ENCODE measurements at places on chromosomes 3 and 15.

DNA sequence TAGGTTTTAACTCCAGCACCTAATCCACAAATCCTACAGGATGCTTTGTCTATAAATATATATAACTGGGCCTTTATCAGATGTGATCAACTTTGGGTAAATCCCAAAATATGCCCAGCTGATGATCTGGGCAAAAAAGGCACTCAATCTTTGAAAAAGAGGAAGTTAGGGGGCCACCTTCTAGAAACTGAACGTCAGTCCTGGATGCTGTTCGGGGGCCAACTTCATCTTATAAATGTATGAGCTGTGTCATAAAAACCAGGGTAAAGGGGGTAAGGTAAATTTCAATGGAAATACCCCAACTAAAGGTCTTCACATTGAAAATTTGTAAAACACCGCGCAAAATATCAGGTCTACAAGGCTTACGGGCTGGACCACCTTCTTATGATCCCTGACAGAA is 264.4 kb upstream of the UBE2E2 start:
- no peak for DNase-seq

GRCh38 chr3:168072323-168072650 is 23.4 kb downstream of the GOLIM4 start:
- DNase-seq: no peak

- no peak for DNase-seq
Observed at GRCh38 chr3:45878124-45878523, 8.2 kb upstream of the CCR9 start.

DNA sequence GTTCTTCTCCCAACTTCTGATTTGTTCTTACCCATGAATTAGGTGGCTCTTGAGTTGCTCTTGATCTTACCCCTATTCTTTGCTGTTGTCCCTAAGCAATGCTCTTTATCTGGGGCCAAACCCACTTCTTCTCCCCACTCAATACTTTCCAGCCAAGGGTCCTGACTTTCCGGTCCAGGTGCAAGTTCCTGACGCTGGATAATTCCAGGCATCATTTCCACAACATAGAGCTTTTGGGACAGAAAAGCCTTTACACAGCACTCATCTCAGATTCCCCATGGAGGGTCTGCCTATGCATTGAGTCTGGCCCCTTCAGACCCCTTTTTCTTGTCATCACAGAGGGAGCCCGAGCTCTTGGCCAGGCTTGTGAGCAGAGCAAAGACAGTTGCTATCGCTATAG is 85.4 kb upstream of the BOC start:
- DNase-seq: no peak

DNA sequence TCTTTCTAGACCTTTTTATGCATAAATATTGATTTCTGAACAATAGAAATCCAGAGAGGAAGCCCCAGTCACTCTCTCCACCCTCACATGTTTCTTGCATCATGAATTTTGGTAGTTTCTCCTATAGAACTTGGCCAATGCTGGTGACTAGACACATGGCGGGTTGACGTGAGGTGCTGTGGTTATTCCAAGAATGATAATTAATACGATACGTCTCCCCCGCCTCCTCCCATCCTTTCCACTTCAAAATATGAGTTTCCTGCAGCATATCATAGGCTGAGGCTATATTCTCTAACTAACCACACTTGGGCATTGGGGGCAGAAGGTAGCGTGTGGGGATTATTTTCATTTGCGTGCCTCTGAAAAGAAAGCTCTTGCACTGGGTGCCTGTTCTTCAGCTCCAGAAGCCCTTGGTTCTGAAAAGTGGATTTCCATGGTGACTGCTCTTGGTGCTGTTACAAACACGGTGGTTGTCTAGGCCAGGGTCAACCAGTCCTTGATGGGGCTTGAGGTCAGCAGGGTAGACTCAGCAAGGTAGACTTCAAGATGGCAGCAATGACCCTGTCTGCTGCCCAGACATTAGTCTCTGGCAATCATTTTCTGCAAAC is 5.3 kb downstream of the TNFSF10 start:
- no peak for DNase-seq

GRCh38 chr3:141057946-141058800 is 7.0 kb downstream of the SPSB4 start:
- DNase-seq: no peak

DNA sequence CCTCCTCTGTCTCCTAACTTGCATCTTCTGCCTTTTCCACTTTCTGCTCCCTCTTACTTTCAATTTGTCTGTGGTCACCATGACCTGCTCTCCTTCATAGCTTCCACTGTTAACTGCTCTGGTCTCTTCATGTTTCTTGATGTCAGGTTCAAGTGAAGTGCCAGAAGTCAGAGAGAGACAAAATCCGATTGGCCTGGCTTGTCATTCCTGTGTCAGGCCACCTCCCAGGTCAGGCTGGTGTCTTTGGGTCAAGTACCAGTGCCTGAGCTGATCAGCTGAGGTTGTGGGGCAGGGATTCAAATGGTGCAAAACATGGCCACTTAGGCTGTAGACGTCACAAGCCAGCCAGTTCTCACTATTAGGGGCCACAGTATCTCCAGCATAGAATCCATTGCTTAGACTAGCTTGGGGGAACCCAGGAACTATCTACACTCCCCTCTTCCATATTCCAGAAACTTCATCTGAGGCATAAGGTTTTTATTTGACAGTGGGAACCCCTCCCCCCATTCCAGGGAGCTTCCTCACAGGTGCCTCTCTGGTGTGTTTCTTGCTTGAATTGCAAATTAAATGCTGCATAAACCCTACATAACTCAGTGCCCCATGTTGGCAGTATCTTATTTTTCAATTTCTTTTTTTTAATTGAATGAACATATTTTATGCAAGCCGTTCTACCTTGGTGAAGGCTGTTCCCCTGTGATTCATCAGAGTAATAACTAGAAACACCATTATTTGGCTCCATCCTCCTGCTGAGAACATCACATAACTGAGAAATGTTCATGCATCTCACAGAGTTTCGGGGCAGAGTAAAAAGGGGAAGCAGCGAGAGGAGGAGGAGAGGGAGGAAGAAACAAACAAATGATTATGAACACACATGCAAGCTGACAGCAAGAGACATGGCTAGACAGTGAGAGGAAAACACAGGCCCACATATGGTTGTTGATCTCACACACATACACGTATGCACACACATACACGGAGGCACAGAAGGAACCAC is 175.8 kb downstream of the TLE3 start:
- DNase-seq: no peak

- DNase-seq: no peak
Observed at GRCh38 chr3:10299679-10300078, 6.9 kb upstream of the GHRL start.

DNA sequence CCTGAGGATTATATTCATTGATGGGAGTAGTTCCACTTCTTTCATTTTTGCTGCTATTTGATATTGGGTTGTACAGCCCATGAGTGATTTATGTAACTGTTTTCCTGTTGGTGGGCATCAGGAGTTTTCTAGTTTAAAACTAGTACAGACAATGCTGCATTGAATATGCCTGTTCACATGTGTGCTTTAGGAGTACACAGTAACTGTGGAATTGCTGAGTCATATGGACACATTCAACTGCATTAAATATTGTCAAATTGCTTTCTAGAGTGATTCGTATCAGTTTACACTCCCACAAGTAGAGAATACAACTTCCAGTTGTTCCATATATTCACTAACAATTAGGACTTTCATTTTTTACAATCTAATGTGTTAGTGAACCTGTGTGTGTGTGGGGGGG is 59.8 kb upstream of the THSD4 start:
- DNase-seq: no peak

GRCh38 chr3:58519668-58520402 is 17.2 kb downstream of the ACOX2 start:
- DNase-seq: no peak

DNA sequence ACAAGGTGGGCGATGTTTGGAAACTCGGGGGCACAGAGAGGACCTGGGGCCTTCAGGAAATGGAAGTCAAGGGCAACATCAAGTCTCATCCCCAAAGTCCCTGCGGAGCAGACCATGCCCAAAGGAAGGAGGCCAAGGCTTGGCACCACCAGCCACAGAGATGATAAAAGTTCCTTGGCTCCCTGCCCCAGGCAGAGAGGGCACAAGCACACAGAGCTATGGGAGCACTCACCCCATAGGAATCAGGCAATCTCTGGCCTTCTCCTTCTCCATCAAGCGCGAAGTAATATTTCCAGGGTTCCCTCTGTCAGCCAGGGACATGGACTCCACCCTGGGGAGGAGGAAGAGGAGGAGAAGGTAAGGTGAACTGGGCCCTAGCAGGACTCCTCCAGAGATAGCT is 7.9 kb downstream of the ACAA1 start:
- DNase-seq: no peak

- no peak for DNase-seq
Observed at GRCh38 chr15:43135351-43135750, 2.0 kb downstream of the TMEM62 start.

- DNase-seq: no peak
Observed at GRCh38 chr3:82558081-82558480, 796.6 kb upstream of the GBE1 start.

GRCh38 chr3:93923006-93923405 is 50.7 kb downstream of the PROS1 start:
- DNase-seq: no peak

DNA sequence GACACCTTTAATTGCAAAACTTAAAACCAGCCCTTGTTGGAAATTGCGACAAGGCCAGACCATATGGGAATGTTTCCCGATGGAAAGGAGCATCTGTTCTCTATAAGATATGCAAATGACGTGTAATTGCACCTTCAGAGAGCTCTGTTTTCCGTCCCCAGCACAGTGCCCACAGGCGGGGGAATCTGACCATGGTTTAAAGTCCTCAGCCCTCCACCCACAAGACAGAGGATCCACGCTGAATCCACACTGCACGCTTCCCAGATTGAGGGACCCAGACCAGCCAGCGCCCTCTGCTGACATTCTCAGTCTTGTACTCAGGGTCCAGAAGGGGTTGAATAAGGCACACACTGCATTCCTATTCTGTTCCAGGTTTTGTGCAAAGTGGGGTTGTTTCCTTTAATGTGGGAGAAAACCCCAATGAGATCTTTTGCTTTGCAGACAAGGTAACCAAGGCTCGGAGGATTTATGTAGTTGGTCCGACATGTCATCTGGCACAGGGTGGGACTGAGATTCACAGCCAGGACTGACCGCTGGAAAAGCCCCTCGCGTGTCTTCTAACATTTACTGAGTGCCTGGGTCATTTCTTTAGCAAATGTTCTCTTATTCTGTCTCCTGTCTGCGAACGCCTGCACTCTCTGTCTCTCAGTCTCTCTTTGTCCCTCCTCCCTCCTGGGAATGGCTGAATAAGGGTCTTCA is 36.8 kb upstream of the KLHL25 start:
- peak; percentile 46 for DNase-seq

DNA sequence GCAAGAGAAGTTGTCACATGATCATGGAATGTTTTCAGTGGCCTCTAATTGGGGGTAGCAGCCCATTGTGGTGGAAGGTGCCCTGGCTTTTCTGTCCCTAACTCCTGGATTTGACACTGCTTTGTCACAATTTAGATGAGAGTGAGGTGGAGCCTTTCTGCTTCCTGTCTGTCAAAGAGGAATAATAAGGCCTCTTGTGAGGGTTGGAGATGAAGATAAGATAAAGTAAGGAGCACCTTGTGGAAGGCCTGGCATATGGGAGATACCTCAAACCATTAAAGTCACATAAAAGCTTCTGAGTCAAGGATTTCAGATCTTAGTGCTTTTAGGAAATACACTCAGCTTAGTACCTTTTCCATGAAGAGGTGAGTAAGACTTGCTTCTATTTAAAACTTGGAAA is 172.6 kb upstream of the FAM3D start:
- no peak for DNase-seq

DNA sequence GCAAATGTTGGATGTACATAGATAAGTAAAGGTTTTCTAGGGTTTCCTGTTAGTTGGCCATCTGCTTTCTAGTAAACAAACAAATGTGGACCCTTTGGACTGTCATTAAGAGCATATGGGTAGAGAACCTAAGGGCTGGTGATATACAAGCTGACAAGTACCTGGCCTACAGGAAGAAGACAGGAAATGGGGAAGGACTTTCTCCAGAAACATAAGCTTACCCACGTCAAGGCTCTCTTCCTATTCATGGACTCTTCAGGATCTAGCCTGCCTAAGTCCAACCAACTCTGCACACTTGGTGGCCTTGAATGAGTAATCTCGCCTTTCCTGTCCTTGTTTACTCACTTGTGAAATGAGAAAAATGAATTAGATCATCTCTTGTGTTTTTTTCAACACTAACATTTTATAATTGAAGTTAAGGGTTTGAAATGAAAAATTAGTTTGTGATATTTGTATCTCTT is 22.2 kb upstream of the GOLIM4 start:
- no peak for DNase-seq

DNA sequence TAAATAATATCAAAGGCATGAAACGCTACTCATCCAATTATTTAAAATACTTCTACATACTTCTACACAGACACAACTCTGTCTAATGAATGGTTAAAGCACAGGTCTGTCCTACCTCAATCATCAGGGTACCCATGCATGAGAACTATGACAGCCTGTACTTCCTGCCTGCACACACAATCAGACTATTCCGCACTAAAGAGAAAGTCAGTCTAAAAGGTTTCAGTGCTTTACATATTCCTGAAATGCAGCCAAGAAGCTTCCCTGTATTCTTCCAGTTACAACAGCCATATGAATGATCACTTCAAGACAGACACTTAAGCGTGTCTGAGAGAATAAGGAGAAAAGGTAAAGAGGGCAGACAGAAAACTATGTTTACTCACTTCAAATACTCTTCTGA is 58.8 kb downstream of the TUBGCP4 start:
- no peak for DNase-seq

GRCh38 chr15:77985931-77986480 is 91.5 kb downstream of the TBC1D2B start:
- DNase-seq: no peak

DNA sequence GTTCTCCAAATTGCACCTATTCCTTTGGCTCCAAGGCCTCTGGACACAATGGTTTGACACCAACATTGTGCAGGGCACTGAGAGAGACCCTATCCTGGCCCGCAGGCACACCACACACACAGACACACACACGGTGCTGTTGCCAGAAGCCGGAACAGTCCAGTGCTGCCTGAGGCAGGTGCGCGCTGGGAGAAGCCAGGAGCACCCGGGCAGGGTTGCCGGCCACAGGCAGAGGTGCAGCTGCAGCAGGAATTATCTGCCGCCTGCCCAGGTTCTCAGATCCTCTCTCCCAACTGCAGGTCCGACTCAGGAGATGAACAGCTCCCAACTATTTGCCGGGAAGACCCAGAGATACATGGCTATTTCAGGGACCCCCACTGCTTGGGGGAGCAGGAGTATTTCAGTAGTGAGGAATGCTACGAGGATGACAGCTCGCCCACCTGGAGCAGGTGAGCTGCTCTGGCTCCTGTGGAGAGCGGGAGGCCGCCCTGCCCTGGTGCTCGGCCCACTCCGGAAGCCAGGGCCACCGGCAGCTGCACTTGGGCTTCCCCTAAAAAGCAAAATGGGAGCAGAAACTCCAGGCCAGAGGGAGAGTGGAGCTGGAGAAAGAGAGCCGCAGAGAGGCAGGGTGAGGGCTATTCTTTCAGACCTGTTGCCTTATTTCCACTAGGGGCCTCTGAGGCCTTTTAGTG is 42.9 kb downstream of the CHDH start:
- no peak for DNase-seq

GRCh38 chr3:150762662-150763121 is 277 bp downstream of the SIAH2 start:
- DNase-seq: no peak
